ENCODE measurements at places on chromosomes 6 and 20.
A peak's percentile ranks its signal among the peaks of the same experiment; 100 is the strongest.

GRCh38 chr6:145798530-145798929, 16.1 kb downstream of the FBXO30 start:
- DNase-seq, result no peak

DNA sequence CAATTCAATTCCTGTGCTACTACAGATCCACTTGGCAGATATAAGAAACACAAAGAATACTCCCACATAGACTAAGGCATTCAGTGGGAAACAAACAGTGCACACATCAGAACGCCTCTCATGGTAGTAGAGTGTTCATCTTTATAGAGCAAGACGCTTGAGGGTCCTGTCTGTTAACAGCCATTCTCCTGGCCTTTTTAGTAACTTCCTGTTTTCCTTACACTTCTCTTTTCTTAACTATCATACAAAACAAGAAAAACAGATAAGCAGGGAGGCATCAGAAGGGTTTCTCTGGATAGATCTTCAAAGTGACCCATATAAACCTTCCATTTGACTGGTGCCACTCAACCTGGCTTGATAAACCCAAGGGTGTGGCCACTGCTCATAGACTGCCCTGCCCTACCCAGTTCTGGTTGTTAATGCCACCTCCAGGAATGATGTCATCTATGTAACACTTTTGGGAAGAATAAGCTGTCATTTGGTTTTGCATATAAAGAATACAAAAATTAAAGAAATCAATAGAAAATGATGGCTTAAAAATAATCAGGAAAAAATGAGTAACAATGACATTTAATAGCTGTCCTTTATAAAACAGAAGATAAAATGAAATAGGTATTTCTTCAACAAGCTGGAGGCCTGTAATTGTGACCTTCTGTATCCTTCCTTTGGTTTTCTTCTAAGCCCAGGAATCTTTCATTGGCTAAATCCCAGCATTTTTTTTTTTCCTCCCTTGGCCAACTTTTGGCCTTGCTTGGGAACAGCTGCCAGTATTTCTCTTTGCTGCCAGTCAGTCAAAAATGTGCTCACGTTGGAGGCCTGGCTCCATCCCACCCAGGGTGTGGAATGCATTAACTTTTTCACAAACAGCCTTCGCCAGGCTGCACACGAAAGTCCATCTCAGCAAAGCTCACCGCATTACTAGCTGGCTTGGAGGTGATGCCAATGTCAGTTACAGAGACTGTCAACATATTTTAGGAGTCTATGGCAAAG, 103.5 kb downstream of the GJA10 start:
- DNase-seq, result no peak

DNA sequence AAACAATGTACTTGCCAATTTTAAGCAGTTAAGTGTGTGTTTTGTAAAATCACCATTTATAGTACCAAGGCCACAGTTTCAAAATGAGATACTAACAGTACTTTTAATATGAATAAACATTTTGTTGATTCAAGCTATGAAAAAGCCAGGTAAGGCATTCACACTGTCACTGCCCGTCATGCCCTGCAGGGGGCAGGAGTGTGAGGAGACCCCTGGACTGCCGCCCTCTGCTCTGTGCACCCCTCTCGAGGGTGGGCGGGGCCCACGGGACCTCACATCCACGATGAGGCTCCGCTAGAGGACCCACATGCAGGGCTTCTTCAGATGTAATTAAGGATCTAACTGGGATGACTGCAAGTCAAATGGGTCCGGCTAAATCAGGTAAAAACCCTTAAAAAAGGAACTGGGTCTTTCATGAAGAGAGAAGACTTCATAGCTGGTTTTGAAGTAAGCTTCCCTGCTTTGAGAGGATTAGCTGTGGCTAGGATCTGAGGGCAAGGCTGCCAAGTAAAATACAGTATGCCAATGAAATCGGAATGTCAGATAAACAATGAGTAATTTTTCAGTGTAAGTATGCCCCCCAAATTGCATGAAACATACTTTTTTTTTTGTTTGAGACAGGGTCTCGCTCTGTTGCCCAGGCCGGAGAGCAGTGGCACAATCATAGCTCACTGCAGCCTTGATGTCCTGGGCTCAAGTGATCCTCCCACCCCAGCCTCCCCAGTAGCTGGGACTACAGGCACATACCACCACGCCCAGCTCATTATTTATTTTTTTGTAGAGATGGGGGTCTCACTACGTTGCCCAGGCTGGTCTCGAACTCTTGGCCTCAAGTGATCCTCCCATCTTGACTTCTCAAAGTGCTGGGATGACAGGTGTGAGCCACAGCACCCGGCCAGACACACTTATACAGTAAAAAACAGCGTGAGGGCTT, 18.7 kb downstream of the DIDO1 start:
- DNase-seq, result no peak

- no peak for DNase-seq
Observed at GRCh38 chr6:95837890-95838289, 177.9 kb upstream of the FUT9 start.

DNA sequence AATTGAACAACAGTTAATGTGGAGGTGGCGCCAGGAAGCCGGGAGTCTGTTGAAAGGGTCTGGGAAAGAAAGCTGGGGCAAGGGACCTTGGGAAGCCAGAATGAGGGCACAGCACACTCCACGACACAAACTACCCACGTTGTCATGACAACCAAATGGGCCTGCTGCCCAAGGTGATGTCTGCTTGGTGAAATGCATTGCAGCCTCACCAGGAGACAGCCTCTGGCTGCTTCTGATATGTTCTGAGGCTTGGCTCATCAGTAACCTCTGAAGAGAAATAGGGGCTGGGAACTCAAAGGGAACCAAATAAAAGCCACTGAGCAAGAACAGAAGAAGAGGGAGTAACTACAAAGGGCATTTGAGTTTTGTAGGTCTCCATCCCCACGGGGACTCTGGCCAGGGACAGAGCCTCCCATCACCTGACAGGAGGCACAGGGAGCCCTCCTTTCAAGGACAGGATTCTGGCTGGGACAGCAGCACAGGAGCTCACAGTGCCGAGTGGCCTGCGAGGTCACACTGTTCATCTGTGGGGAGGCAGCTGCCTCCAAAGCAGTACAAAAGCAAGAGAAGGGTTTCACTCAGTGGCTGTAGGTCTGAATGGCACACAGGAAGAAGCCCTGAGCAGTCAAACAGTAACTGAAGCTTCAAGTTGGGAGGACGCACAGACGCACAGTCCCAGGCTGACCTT, 44.6 kb upstream of the KCNK16 start:
- no peak for DNase-seq

GRCh38 chr6:39843305-39844020, 51.3 kb downstream of the DAAM2 start:
- DNase-seq, result no peak

GRCh38 chr6:156816505-156816904, 39.3 kb downstream of the ARID1B start:
- no peak for DNase-seq

DNA sequence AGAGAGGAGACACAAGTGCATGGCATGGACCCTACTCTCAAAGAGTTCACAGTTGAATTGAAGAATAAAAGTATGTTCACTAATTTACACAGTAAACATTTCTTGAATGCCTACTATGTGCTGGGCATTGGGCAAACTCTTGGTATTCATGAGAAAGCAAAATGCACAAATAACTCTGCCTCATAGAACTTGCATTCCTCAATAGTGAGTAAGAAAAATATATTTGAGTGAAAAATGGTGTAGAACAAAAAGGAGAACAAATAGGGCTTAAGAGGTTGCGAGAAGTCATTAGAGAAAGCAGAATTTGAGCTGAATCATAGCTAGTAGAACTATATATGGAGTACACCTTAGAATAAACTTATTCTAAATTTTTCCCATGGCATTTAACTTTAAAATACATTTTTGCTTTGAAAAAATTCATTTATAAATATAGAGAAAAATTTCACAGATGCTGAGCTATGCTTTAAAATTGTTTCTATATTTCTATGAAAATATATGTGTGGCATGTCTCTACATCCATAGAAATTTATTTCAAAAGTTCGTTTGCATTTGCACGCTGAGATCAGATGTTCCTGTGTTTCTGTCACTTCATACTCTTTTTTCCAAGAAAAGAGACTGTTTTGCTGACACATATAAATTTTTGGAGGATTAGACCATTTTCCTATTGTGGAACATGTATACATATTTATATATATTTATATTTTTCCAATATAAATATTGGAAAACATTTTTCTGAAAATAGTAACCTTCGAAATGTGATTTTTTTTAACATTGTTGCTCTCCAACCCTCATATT, 236.1 kb downstream of the KCNQ5 start:
- DNase-seq, result no peak

- no peak for DNase-seq
Observed at GRCh38 chr6:138691595-138692057, 81.9 kb upstream of the CCDC28A start.

GRCh38 chr6:36419310-36419709, 23.3 kb downstream of the PXT1 start:
- no peak for DNase-seq

DNA sequence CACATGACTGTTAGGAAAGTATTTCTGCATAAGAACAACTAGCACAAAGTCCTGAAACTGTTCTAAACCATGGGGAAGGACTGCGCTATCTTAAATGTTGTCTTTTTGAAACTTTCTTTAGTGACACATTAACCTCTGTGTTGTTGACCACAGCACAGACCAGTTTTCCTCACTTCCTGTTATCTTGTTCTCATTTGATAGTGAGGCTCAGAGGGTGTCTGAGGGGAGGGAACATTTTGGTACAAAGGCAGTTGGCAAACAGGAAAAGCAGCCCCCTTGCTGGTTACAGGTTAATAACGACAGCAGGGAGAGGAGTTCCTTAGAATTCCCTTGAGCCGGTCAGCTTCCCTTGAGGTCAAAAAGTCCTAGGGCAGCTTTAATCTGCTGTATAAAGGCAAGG, 143.5 kb upstream of the BMP2 start:
- DNase-seq, result no peak

GRCh38 chr6:110650755-110651154, 164.5 kb downstream of the CDK19 start:
- no peak for DNase-seq

DNA sequence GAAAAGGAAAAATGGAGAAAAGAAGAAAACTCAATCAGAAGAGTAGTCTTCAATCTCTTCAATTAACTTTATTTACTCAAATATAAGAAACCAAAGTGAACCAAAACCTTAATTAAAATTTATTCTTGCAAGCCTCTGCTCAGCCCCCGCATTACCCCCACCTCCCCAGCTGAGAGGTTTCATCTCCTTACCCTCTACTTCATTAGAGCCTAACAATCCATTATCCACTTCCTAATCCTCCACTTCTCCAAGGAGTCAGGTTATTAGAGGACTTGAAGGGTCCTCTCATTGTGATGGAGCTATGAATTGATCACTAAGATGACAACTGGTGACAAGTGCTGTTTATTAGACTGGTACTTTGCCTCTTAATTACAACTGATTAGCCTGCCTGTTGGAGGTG, 956.5 kb downstream of the TFAP2A start:
- no peak for DNase-seq

DNA sequence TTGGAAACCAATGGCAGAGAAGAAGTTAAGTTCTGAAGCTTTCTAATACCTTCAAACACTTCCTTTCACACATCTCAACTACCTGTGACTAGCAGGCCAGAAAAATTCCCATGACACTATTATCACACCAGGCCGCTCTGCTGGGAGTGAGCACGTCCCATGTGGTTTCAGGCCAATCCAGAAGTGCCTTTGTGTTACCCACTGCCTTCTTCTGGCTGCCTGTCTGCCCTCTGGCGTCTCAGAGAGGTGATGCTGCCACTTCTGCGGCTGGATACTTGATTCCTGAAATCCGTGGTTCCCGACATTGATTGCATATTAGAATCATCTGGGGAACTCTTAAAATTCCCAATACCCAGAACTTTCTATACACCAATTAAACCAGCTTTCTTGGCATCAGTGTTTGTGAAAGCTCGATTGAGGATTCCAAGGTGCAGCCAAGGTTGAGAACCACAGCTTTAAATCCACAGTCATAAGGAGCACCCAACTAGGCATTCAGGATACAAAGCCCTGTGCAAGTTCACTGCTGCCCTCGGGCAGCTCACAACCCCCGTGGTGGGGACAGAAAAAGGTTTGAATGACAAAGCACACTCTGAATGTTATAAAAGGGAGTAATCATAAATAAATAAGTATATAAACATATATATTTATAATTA, 65.6 kb downstream of the STMND1 start:
- DNase-seq, result no peak

GRCh38 chr20:19758133-19758500, at the start of gene RIN2:
TSS of gene RIN2 (plus strand) at chr20:19758258. CDS start at chr20:19889602, 131,344 bp downstream.
- peak; percentile 62 for DNase-seq

- DNase-seq, result no peak
Observed at GRCh38 chr6:25181923-25182322, 97.3 kb upstream of the CARMIL1 start.

- no peak for DNase-seq
Observed at GRCh38 chr6:114364301-114364700, 21.5 kb upstream of the HS3ST5 start.

GRCh38 chr6:44151348-44152108, 7.1 kb upstream of the CAPN11 start:
- DNase-seq, result peak; percentile 22

DNA sequence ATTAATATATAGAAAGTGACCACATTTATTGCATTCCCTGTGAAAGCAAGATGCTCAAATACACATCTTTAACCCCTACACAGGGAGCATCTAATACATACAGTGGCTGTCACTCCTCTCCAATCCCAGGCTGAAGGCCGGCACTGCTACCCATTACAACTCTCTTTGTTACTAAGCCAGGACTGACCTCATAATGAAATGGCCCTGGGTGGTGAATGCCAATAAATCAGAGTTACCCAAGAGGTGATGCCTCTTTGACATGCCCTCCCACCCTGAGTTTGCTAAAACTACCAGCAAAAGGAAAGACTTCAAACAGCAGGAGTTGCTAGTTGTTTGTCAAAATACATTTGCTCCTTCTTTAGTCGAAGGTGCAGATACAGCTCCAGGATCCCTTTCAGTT, 214.2 kb downstream of the FOXA2 start:
- DNase-seq, result no peak

DNA sequence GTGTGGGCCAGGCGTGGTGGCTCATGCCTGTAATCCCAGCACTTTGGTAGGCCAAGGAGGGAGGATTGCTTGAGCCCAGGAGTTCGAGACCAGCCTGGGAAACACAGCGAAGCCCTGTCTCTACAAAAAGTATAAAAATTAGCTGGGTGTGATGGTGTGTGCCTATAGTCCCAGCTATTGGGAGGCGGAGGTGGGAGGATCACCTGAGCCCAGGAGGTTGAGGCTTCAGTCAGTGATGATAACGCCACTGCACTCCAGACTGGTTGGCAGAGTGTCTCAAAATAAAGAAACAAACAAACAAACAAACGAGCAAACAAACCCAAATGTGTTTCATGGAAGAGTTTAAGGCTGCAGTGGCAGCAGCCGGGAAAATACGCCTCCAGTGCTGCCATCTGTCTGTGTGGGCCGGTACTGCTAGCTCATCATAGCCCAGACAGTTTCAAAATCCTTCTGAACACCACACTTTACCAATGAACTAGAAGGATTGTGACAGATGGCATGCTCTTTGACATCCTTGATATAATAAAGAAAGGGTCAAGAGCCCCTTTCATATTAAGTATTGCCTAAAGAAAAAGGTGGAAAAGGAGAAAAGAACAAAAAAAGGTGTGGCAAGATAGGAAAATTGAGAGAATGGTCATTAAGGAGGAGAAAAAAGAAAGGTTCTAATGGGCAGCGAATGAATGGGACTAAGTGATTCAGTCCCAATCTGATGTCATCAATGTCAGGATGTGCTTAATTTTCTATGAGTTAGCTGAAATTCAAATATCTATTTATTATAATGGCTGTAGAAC, 298.6 kb downstream of the SYNE1 start:
- no peak for DNase-seq
